ENCODE measurements at places on chromosomes 11 and 22. TPM values are rescaled to one million over a fixed set of nuclear protein-coding genes. Genes with fewer than 3 reads are reported as not detected.

RCOR2 gene
- 0.92 TPM for polyA plus RNA-seq

RFPL1 gene
- not detected for polyA plus RNA-seq

NRGN gene
- polyA plus RNA-seq, result 3.1 TPM

MED17 gene
- 10.1 TPM for polyA plus RNA-seq

GRCh38 chr22:27865496-27865895 lies 53.6 kb downstream of the PITPNB start:
- H3K4me1 ChIP-seq, result peaks cover 40% of the 10 kb centered on the region
- H3K27ac ChIP-seq, result peak overlapping the region; percentile 80
- no peak overlapping the region for H3K4me3 ChIP-seq
- no peaks in the 10 kb centered on the region for H3K27me3 ChIP-seq
- peaks cover 6% of the 10 kb centered on the region for H3K36me3 ChIP-seq

DNA sequence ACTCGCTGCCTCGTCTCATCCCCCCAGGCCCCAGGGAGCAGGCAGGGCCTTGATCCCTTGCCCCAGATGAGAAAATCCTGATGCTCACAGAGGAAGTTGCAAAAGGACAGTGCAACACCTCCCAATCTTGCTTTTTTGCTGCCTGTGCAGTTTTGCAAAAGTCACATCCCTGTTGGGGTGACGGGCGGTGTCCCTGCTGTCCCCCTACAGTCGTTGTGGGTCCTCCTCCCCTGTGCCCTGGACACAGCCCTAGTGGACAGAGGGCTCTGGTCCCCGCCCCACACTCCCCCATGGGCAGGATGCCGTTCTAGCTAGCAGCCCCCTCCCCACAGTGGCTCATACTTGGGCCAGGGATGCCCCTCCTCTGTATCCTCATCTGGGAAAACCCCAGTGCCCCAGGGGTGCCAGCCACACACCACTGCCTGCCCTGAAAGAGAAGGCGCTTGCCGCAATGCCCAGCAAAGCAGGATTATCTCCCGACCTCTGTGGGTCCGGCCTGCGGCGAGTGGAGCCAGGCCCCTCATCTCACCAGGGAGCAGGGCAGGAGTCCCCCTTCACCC lies 18.4 kb upstream of the CTSD start:
- no peaks in the 10 kb centered on the region for H3K27me3 ChIP-seq
- no peak overlapping the region for H3K4me3 ChIP-seq
- DNase-seq, result no peak
- H3K36me3 ChIP-seq, result no peaks in the 10 kb centered on the region
- H3K27ac ChIP-seq, result peak overlapping the region; percentile 9

GRCh38 chr11:86698639-86699038 lies 26.2 kb upstream of the ME3 start:
- no peak for DNase-seq
- H3K27ac ChIP-seq, result no peak overlapping the region
- H3K27me3 ChIP-seq, result no peaks in the 10 kb centered on the region
- peaks cover 27% of the 10 kb centered on the region for H3K4me1 ChIP-seq
- H3K4me3 ChIP-seq, result no peak overlapping the region

- DNase-seq, result no peak
- H3K27ac ChIP-seq, result no peak overlapping the region
- H3K4me1 ChIP-seq, result peaks cover 9% of the 10 kb centered on the region
- H3K27me3 ChIP-seq, result no peaks in the 10 kb centered on the region
- no peaks in the 10 kb centered on the region for H3K36me3 ChIP-seq
Observed at GRCh38 chr22:27443306-27443705, 358.2 kb downstream of the MN1 start.

GRCh38 chr22:22244316-22245250 lies at the start of gene VPREB1:
Gene VPREB1, plus strand, starts transcription at chr22:22244786. Its CDS starts 28 bp downstream, at chr22:22244814.
- H3K4me1 ChIP-seq, result no peaks in the 10 kb centered on the region
- peaks cover 10% of the 10 kb centered on the region for H3K27me3 ChIP-seq
- DNase-seq, result no peak

DNA sequence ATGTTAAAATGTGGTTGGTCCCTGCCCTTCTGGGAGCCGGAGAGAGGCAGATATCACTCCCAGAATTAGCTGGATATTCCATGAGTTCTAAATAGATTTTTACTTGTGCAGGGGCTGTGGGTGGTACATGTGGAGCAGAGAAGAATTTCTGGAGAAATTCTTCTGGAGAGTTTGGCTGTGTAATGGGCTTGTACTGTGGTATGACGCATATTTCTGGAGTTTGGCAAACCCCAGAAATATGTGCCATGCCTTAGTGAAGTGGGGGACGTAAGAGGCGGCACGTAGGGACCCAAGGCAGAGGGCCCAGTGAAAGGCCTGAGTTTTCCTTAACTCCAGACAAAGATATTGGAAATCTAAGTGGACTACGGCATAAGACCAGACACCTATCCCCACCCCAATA lies 51.3 kb upstream of the TBCEL start:
- H3K4me1 ChIP-seq, result no peaks in the 10 kb centered on the region
- no peaks in the 10 kb centered on the region for H3K36me3 ChIP-seq
- no peak for DNase-seq
